Mononuclear cell (primary cell): ENCODE measurements at places on chromosomes 5 and 9. TPM values are rescaled to one million over a fixed set of nuclear protein-coding genes. Genes with fewer than 3 reads are reported as not detected.

The PCDHGA5 gene
- 0.21 TPM for total RNA-seq

The DBH gene
- total RNA-seq = 0.10 TPM

The PDCD1LG2 gene
- not detected for total RNA-seq

The DAB2IP gene
- 0.10 TPM for total RNA-seq

The CCDC180 gene
- total RNA-seq = 5.0 TPM

The GMCL2 gene
- not detected for total RNA-seq

The GLRA1 gene
- total RNA-seq = not detected

The PCA3 gene
- under 0.01 TPM for total RNA-seq

The ORM1 gene
- not detected for total RNA-seq

The DDX4 gene
- not detected for total RNA-seq

The F2RL2 gene
- 0.10 TPM for total RNA-seq

The ADAMTS16 gene
- not detected for total RNA-seq

The PCDHGA9 gene
- total RNA-seq = 0.42 TPM

The PCDHB9 gene
- total RNA-seq = 0.31 TPM

The IL9 gene
- not detected for total RNA-seq

The PCDHB5 gene
- 0.10 TPM for total RNA-seq

The SLIT3 gene
- total RNA-seq = 0.10 TPM

The TTC39B gene
- total RNA-seq = 21.0 TPM

The MAST4 gene
- 8.4 TPM for total RNA-seq

The LRRC19 gene
- not detected for total RNA-seq

The TUSC1 gene
- 0.52 TPM for total RNA-seq

The STXBP1 gene
- total RNA-seq = 2.0 TPM

The TMEM8B gene
- total RNA-seq = 2.0 TPM

The LRRTM2 gene
- total RNA-seq = 0.10 TPM

The NEURL1B gene
- total RNA-seq = 0.10 TPM

The AGXT2 gene
- total RNA-seq = not detected

The FUT7 gene
- total RNA-seq = 2.6 TPM

The COL23A1 gene
- total RNA-seq = 0.10 TPM

The NPM1 gene
- total RNA-seq = 1,212 TPM

The OR1L6 gene
- not detected for total RNA-seq

The RBM22 gene
- 60.0 TPM for total RNA-seq

The BTNL3 gene
- not detected for total RNA-seq

The C5orf52 gene
- total RNA-seq = not detected

The DEPDC1B gene
- 0.63 TPM for total RNA-seq

The ENTPD2 gene
- not detected for total RNA-seq

The CD74 gene
- 2,135 TPM for total RNA-seq

The CDHR2 gene
- 0.10 TPM for total RNA-seq

The SPAG8 gene
- 0.42 TPM for total RNA-seq

The PCDHGB1 gene
- total RNA-seq = not detected

The OLFM1 gene
- total RNA-seq = 4.4 TPM

The SLC25A2 gene
- 0.73 TPM for total RNA-seq

The CTXN3 gene
- not detected for total RNA-seq
